Neuronal stem cell (in vitro differentiated cells): ENCODE measurements at places on chromosomes 1 and 21.
A peak's percentile ranks its signal among the peaks of the same experiment; 100 is the strongest.

- no peak for DNase-seq
Observed at GRCh38 chr1:183418696-183419095, 516 bp upstream of the NMNAT2 start.

GRCh38 chr1:117188170-117188815 lies 22.4 kb downstream of the VTCN1 start:
- no peak for DNase-seq

DNA sequence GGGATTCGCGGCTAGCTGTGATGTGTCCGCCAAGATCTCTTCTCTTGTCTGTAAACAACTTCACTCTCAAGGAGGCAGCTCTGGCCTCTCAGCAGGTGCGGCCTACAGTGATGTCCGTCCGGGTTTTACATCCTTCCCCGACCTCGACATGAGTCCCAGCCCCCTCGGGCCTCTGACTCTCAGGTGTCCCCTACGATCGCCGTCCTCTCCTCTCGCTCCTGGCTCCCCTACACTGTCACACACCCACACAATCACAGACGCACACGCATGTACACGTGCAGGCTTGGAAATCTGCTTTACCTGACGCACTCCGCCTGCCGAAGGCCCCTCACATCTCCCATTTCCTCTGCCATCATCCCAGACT lies 797 bp upstream of the RSPH1 start:
- DNase-seq = no peak

GRCh38 chr1:171081314-171081753 lies 9.4 kb upstream of the FMO3 start:
- no peak for DNase-seq

DNA sequence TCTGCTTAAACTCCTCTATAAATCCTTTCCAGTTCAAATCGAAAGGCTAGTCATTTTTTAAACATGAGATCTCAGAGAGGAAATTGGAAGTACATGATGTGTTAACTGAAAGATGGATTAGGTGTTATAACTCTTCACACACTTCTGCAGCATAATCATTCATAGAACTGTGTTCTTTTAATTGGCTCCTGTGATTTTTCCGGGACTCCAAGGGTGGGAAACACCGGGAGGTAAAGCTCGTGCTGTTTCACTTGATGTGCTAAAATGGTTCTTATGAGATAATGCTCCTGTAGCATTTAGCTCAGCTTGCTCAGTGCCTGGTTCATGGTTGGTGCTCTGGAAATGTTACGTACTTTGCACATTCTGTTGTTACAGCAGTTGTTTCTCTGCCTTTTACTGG lies 40.2 kb downstream of the CC2D1B start:
- no peak for DNase-seq

DNA sequence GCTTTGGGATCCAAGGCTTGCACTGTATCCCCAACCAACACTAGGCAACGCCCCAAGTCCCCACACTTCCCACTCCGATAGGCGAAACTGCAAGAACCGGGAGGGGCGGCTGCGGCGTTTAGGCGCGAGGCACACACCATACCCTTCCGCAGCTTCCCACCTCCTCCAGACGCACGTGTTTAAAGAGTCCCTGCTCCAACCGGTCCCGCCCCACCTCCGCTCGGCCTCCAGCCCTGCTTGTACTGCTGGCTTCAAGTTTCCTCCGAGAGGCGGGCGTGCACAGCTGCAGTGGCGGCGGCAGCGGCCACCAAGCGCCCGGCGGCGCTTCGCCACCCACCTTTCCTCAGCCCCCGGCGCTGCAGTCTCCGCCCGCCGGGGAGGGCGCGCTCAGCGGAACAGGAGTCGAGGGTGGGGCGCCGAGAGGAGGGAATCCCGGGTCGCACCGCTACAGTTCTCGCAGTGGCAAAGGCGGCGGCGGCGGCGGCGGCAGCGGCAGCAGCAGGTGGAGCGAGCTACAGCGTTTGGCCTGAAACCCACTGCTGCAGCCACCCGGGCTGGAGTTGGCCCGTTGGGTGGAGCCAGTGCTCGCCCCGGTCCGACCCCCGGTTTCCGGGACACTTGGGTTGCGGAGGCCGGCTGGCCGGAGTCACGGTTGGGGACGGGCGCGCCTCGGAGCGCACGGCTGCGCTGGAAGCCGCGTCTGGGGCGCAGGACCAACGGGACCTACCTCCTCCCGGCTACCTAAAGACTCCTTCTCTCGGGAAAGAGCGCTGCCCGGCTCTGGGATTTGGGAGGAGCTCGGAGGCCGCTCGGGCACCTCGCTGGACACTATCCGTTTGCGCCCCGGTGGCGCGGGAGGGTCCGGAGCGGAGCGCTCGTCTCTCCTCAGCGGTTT lies at the start of gene CNIH3:
Gene CNIH3 (plus strand): TSS at position 457 of the 895 bp plus-strand sequence. CDS start 858 bp downstream, outside the sequence.
- peak; percentile 70 for DNase-seq

GRCh38 chr1:51316113-51316845 lies 14.1 kb downstream of the TTC39A start:
- no peak for DNase-seq

GRCh38 chr1:227192163-227192562 lies 126.1 kb downstream of the CDC42BPA start:
- no peak for DNase-seq

- no peak for DNase-seq
Observed at GRCh38 chr1:205604825-205605505, 26.8 kb downstream of the ELK4 start.

- DNase-seq = no peak
Observed at GRCh38 chr21:34899760-34900159, 149.3 kb downstream of the RUNX1 start.

GRCh38 chr1:160888926-160889325 lies 3.9 kb upstream of the ITLN1 start:
- no peak for DNase-seq

DNA sequence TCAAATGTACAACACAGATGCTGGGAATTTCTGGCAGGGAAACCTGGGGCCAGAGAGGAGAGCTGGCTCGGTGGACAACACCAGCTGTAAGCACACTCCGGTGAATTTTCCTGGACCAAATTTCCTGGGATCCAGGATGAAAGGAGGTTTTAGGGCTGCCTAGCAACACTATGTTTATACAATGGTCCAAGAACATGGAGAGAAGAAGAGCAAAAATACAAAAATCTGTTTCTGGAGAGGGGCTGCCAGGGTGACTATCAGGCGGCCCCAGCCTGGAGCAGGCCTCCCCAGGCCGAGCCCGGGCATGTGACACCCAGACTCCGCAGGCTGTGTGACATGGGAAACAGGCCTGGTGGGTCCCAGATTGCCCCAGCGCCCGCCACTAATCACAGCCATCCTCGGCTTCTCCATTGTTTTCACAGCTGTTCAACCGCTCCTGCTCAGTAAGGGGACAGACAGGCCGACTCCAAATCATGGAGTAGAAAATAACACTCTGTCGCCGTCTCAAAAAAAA lies 336.0 kb upstream of the NFIA start:
- no peak for DNase-seq

GRCh38 chr21:14995226-14995625 lies 69.6 kb downstream of the NRIP1 start:
- no peak for DNase-seq

DNA sequence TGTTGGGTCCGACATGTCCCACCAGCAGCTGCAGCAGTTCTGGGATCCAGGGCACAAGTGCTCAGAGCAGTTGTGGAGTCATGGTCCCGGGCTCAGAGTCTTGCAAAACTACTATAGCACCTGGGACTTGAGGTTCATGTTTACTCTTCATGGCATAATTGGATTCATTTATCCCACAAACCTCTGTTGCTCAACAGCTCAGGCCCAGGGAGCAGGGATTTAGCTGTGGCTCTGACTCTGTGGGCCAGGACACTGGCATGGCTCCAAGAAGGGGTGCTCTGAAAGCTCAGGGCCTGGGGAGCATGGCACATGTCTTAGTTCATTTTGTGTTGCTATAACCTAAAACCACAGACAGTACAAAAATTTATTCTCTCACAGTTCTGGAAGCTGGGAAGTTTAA lies 626.7 kb upstream of the ADGRL2 start:
- no peak for DNase-seq

- DNase-seq = no peak
Observed at GRCh38 chr1:12618965-12619791, 1.2 kb upstream of the DHRS3 start.

- DNase-seq = peak; percentile 87
Observed at GRCh38 chr1:204828352-204828850, 42.3 kb upstream of the NFASC start.

DNA sequence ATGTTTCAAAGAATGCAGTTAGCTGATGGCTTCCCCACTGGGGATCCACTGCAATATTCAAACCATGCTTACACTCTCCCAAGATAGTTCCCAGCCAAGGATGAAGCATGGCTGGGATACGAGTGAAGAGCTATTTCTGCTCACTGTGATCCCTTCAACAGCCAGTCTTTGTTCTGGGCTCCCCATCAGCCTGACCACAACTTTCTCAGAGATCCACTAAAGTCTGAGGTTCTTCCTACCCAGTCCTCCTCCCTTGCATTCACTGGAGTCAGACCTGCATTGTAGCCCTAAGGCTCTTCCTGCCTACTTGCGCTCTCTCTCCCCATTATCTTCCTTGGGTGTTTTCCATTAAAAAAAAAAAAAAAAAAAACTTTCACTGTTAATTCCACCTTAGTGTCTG lies 101.4 kb downstream of the TTLL7 start:
- DNase-seq = no peak

DNA sequence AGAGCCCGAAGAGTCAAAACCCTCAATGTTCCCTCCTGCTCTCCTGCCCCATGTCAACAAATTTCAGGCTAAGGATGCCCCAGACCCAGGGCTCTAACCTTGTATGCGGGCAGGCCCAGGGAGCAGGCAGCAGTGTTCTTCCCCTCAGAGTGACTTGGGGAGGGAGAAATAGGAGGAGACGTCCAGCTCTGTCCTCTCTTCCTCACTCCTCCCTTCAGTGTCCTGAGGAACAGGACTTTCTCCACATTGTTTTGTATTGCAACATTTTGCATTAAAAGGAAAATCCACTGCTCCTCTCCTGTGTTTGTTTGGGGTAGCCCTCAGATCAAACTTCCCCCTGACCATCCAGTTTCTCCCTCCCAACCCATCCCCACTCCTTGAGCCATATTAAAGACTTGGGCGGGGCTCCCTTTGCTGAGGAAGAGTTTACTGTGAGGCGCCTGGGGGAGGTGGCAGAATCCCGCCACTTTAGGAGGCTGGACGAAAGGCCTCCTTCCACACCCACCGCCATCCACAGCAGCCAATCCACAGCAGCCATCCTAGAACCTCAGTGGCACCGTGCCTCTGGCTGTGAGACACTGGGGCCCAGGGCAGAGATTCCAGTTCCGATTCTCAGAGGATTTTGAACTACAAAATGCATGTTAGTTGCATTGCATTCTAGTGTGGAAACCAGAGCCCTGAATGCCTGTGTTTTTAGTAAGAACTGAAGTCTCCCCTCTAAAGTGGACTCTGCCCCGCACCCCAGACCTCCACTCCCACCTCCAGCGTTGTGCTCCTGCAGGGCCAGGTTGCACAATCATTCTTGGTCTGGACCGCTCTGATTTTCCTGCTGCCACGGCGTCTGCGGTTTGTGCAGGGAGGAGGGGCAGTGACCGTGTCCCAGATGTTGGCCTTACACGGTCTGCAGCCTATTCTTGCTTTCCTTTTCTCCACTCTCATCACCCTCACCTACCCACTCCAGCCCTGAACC lies 3.0 kb downstream of the OLFML3 start:
- no peak for DNase-seq

DNA sequence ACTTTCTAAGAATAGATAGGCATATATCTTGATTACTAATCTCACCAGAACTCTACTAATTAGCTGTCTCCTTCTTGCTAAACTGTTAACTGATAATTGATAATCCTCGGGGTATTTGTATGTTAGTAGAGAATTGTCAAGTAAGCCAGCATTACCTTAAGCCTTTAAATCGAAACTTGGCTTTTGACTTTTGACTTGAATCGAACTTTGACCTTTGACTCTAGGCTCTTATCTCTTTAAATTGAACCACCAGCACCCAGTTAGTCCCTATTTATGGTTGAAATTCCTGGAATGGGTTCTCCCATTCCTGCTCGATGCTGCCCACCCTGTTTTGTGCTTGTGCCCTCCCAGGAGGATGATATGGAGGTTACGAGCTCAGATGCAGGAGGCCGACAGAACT lies 244.4 kb downstream of the TGFB2 start:
- no peak for DNase-seq

- no peak for DNase-seq
Observed at GRCh38 chr21:23949493-23949892, 1657.8 kb downstream of the MRPL39 start.

DNA sequence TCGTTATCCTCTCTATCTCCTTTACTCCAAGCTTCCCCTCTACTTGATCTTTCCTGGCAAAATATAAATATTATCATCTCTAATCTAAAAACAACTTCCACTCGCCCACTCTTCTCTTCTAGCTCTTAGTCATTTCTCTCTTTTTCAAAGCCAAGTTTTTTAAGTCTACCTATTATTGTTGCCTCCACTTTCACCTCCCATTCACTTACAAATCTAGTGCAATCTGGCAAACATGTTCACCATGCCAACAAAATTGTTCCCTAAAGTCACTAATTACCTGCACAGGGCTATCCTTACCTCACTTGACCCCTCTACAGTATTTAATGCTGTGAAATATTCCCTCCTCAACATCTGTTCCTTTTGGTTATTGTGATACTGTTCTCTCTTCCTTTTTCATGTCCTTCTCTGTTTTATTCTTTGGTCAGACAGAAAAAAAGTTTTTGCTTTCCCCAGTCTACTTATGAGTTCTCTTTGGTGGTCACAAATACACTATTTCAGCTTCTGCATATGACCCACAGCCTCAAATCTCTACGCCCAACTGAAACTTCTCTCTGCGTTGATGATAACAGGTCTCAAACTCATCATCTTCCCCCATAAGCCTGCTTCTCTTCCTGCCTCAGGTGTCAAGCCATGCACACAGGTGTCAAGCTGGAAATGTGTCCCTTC lies 31.9 kb upstream of the RAP1A start:
- no peak for DNase-seq

DNA sequence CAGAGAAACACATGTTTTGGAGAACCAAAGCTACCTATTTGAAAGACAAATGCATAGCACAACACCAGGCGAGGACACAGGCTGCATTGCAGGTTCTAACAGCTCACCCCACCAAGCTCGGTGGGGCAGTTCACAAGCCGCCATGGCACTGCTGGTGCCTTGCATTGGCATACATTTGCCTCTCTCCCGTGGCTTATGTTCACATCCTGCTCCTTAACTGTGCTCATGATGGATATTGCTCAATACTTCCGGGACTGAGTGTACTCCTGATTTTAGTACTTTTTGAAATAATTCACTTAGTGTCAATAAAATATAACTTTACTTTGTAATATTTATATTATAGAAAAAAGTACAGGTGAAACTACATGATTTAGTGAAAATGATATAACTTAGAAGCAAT lies 1187.4 kb upstream of the NCAM2 start:
- no peak for DNase-seq
